Activated CD8-positive, alpha-beta memory T cell treated with anti-CD3 and anti-CD28 coated beads, Interleukin-2, amount 10 ng/mL, durations not matched to agents 7 days and 5 days (primary cell): ENCODE measurements at places on chromosomes 7 and 10. TPM values are rescaled to one million over a fixed set of nuclear protein-coding genes. Genes with fewer than 3 reads are reported as not detected.

Gene GPC2
- 6.2 TPM for total RNA-seq

Gene PLCE1
- total RNA-seq = 0.06 TPM

Gene PIP
- total RNA-seq = not detected

Gene TMEM176A
- total RNA-seq = not detected

Gene ZFYVE27
- 32.8 TPM for total RNA-seq

Gene C10orf95
- not detected for total RNA-seq

Gene TMEM236
- total RNA-seq = 0.06 TPM

Gene DLX5
- total RNA-seq = not detected

Gene OPN1SW
- total RNA-seq = not detected

Gene NUP205
- total RNA-seq = 119 TPM

Gene ITIH5
- not detected for total RNA-seq

Gene SLF2
- 41.4 TPM for total RNA-seq

Gene LIPM
- total RNA-seq = not detected

Gene SLC35G1
- total RNA-seq = 4.1 TPM

Gene COBL
- total RNA-seq = not detected

Gene VIPR2
- 0.05 TPM for total RNA-seq

Gene GPR22
- total RNA-seq = not detected

Gene AOAH
- 48.8 TPM for total RNA-seq

Gene EPHA1
- 1.6 TPM for total RNA-seq

Gene PLAC9
- not detected for total RNA-seq

Gene CDC14C
- total RNA-seq = not detected

Gene SPOCK2
- 51.9 TPM for total RNA-seq

Gene OPN4
- total RNA-seq = not detected

Gene SEMA3A
- 1.4 TPM for total RNA-seq

Gene CHAT
- not detected for total RNA-seq

Gene IGF2BP3
- total RNA-seq = 0.84 TPM

Gene INTS1
- total RNA-seq = 97.5 TPM

Gene UPK3B
- total RNA-seq = 1.1 TPM

Gene OGDH
- total RNA-seq = 134 TPM

Gene LCOR
- total RNA-seq = 34.0 TPM

Gene PRTFDC1
- 2.9 TPM for total RNA-seq

Gene ADD3
- total RNA-seq = 124 TPM

Gene SNCG
- total RNA-seq = not detected

Gene VWA2
- not detected for total RNA-seq

Gene GSDME
- total RNA-seq = 4.5 TPM

Gene ABCA13
- 0.05 TPM for total RNA-seq

Gene PODXL
- 2.3 TPM for total RNA-seq

Gene CALN1
- total RNA-seq = not detected

Gene TLL2
- not detected for total RNA-seq

Gene ADK
- total RNA-seq = 46.2 TPM

Gene GIMAP5
- 41.0 TPM for total RNA-seq

Gene PTER
- total RNA-seq = 18.7 TPM

Gene UTF1
- not detected for total RNA-seq

Gene CPA2
- total RNA-seq = not detected

Gene AKR1C4
- not detected for total RNA-seq

Gene AKR1C8
- total RNA-seq = 0.14 TPM

Gene ITGB8
- 0.07 TPM for total RNA-seq

Gene SEMA4G
- total RNA-seq = 0.26 TPM

Gene CPA4
- not detected for total RNA-seq

Gene FGFBP3
- 1.9 TPM for total RNA-seq

Gene ANKRD16
- total RNA-seq = 4.7 TPM

Gene STEAP2
- not detected for total RNA-seq

Gene GATA3
- 61.5 TPM for total RNA-seq
